ENCODE measurements at places on chromosomes 11 and 22.

GRCh38 chr11:86671531-86672006 is 847 bp downstream of the ME3 start:
- peak; percentile 18 for DNase-seq

GRCh38 chr11:36304351-36304750 is 8.3 kb downstream of the PRR5L start:
- DNase-seq = no peak

DNA sequence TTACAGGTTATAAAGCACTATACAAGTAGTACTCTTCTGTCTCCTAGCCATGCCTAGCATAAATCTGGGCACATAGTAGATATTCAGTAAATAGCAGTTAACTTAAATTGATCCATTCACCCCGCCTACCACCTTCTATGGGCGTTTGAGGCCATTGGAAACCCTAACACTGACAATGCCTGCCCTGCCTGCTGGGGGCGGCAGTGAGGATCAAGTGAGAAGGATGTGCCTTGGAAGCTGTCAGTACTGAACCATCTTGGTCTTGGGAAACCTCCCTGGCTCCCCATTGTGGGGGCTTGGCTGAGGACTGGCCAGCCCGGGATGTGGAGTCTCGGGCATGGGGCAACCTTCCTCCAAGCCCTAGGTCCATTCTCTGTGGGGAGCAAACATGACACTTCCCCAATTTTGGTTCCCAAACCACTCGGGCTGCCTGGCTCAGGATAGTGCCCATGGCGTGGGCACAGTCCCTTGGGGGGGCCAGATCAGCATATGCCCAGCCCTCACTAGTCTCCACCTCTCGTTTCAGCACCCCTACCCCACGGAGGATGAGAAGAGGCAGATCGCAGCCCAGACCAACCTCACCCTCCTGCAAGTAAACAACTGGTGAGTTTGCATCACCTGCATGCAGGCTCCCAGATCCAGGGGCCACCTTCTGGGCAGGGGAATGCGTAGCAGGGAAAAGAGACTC is 67.4 kb downstream of the FEZ1 start:
- DNase-seq = no peak

- DNase-seq = peak; percentile 83
Measured at GRCh38 chr11:70202920-70203750, at the start of gene FADD. FADD (plus strand) TSS chr11:70203296; CDS start chr11:70203460, 164 bp downstream.

GRCh38 chr11:90428836-90429235 is 206.0 kb upstream of the CHORDC1 start:
- DNase-seq = no peak

GRCh38 chr22:46491946-46492345 is 45.5 kb downstream of the CELSR1 start:
- DNase-seq = no peak

DNA sequence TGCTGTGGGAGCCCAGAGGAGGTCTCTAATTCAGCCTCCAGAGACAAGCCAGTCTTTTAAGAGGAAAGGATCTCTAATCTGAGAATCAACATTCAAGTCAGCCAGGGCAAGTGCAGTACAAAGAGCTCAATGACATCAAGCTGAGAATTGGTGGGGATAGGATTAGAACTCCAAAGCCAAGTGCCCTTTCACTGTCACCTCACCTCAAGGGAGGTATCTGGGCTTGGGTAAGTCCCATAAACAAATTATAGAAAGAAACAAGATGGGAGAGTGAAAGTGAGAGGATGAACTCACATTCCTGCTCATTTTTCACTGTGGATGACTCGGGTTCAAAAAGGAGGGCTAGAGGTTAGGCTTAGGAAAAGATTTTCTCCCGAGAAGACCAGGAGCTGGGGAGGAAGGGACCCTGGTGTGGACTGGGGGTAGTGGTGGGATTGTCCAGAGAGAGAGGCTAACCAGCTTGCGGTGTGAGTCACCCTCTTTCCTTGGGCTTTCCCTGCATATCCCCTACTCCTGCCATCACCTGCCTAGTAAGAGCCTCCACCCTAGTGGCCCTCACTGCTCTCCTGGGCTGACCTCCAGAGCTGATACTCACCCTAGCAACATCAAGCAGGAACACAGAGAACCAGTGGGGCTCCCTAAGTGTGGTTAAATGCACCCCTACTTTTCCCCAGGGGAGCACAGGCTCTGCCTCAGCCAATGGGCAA is 70.4 kb downstream of the RRM1 start:
- no peak for DNase-seq

- no peak for DNase-seq
Measured at GRCh38 chr11:40816976-40817375, 642.5 kb downstream of the LRRC4C start.

DNA sequence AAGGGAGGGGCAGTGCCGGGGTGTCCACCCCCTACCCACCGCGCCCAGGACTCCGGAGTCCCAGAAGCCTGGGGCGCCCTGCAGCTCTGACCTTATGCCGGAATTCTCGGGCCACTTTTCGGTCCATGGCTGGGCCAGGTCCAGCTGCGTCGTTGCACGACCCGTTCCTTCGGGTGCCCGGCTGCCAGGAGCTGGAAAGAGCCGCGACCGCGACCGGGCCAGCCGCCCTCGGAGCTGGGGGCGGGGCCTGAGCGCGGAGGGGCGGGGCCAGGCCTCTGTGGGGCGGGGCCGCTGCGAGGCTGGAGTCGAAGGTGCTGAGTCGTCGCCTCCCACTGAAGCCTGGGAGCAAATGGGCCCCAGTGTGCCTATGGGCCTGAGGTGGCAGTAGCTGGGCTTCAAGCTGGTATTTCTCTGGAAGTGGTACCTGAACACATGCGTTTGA is at the start of gene USH1C:
TSS of gene USH1C (minus strand) at position 236 of the 442 bp plus-strand sequence. CDS start at position 127, 109 bp downstream.
- peak; percentile 18 for DNase-seq
